ENCODE measurements at places on chromosomes 2 and 18.

GRCh38 chr2:171432206-171432968, 1.4 kb downstream of the METTL8 start:
- DNase-seq: no peak

DNA sequence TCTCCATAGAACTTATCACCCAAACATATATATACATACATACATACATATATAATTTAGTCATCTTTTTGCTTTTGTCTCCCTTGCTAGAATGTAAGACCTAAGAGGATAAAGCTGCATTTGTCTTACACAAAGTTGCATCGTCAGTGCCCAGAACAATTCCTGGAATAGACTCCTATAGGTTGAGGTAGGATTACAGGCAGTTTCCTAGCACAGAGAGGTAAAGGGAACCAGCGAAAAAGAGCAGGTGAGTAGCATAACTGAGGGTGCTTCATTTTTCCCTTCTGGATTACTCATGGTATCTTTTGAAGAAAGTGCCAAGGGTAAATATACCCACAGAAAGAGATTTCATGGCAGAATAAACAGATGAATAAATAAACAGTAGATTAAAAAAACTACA, 68.1 kb upstream of the AMMECR1L start:
- DNase-seq: no peak

DNA sequence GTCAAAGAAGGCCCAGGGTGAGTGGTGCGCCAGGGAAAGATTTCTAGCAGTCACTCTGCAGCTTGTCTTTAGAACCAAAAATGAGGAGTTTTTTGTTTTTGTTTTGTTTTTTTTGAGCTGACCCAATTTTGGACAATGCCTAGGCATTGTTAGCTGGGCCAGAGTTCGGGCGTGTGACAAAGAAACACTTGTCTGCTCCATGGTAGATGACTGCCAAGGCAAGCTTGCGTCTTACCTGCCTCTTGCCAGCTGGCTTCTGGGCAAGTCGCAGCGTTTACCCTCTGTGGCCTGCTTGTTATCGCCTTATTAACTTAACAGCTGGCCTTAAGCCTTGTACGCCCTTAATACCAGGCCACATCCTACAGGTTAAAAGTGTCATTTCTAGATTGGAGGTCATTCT, 114.3 kb downstream of the GALNT1 start:
- DNase-seq: no peak

DNA sequence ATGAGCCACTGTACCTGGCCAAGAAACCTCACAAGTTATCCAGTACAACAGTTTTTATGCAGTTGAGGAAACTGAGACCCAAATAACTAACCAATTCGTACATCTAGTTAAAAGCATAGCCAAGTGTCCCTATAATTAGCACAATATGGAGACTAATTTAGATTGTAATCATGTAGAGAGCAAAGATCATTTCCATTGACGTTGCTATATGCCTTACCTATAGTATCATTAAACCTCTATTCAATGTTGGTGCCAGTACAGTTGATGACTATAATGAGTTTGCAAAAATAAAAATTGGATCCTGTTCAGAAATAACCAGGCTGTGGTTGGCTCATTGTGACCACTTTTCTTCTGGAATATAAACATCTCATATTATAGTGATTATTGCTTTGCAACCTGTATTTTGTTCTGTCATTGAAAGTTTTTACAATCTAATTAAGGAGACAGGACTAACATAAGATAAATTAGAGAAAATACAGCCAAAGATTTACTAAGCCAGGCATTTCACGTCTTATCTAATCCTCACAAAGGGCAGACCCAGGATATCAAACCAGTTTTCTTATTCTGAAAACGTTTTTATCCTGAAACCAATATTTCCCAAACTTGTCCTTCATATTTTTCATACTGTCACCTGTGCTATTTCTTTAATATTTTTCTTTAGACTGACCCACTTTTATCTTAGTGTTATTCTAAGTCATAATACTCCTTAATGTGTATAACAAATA, 130.0 kb upstream of the STON1 start:
- DNase-seq: no peak

DNA sequence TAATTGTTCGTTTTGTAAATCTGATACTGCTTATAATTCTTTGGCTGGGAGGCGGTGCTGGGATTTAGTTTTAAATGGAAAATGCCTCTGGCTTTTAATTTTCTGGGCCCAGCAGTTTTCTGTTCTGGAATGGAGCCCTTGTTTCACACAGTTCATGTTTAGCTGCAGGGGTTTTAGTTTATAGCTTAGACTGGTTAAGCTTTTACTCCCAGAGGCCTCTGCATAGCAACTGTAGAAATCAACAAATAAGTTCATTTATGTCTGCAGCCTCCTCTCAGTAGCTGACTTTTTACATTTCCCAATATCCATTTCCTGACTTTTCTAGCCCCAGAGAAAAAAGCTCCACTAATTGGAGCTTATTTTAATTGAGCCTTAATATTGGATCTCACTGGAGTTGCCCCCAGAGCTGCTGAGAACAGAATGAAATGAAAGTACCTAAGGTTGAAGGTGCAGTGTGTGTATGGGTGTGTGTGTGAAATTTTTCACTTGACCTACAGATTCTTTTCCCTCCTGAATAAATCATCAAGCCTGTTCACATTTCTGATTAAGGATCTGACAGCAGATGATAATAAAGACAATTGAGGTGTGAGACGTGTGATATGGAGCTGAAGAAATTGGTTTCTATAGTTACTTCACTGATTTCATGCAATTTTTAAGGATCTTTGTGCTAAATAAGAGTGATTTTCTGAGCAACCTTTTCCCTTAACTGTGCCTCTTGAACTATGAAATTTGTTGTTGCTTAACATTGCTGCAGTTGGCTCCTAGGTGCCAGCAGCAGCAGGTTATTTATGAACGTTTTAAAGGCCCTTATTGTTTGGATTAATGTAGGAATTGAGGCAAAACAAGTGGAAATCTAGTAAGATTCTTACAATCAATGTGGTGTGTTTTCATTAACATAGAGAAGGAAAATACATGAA, 109.6 kb downstream of the TAF4B start:
- peak; percentile 48 for DNase-seq

DNA sequence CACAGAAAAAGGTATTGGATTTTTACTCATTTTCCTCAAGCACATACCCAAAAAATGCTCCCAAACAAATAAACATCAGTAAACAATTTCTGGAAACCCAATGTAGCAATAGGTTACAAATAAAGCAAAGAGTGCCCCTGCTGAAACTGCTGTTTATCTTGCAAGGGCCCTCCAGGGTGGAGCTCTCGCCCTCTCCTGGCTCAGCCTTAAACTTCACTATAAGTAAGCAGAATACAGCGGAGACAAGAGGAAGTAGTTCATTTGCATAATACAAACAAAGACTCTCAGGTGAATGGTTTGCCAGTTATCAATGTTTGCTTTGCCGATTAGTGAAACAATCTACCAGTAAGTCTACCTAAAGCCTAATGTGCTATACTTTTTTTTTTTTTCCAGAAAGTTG, 437.6 kb downstream of the DLGAP1 start:
- no peak for DNase-seq

GRCh38 chr2:42874949-42875801, 82.8 kb upstream of the HAAO start:
- peak; percentile 68 for DNase-seq

GRCh38 chr2:65320042-65320725, 92.6 kb downstream of the ACTR2 start:
- DNase-seq: no peak

DNA sequence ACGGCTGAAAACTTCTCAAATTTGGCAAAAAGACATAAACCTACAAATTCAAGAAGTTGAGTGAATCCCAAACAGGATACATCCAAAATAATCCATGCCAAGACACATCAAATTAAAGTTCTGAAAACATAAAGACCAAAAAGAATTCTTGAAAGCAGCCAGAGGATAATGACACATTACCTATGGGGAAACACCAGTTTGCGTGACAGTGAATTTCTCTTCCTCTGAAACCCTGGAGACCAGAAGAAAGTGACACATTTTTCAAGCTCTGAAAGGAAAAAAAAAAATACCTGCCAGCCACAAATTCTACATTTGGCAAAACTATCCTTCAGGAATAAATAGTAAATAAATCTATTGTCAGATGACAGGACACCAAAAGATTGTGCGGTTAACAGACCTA, 86.0 kb upstream of the AFF3 start:
- no peak for DNase-seq

GRCh38 chr18:57519668-57520424, 66.7 kb downstream of the FECH start:
- no peak for DNase-seq

DNA sequence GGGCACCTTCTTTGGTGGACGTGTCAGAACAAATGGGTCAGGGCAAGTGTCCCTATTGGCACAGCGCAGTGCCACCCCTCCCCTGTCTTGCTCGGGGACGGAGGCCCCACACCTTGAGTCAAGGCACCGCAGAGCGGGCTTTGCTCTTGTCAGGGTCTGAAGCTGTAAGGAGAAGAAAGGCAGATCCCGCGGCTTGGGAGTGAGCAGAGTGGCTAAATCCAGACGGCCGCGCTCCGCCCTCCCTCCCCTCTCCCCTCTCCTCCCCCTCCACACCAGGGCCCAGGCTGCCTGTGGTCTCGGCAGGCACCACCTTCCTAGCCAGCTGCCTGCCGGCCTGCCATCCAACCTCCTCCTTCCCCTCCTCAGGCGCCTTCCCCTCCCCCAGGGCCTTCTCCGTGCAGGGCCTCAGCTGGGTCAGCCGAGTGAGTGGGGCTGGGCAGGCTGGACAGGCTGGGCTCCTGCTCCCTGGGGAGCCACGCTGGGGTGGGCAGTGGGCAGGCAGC, 25.8 kb downstream of the SPEG start:
- peak; percentile 77 for DNase-seq

DNA sequence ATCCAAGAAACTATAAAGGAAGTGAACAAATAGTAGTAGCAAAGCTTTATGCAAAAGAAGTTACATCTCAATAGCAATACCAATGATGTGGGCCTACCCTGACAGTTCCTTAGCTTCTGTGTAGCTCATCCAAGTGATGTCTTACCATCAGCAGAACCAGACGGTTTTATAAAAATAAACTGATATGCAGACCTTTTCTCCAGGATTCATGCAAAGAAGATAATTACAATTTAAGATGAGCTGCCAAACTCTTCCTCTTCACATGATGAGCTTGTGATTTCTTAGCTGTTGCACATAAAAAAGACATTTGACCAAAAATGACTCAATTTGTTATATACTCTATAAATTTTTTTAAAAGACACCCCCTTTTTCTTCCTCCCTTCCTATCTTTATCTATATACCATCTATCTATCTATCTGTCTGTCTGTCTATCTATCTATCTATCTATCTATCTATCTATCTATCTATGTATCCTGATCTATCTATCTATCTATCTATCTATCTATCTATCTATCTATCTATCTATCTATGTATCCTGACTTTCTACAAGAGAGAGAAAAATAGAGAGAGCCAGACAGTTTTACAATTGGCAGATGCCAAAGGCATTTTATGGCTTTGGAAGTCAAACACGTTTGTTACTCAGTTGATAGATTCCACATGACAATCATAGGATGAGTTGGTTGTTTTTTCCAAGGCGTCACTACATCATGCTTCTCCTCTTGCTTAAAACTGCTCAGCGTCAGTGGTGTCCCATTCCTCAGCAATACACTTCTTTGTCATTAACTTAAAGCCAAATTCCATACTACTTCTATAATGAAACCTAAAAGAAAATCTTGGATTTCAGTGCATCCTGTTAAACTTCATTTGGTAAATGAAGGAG, 65.9 kb upstream of the ACTR3 start:
- no peak for DNase-seq

DNA sequence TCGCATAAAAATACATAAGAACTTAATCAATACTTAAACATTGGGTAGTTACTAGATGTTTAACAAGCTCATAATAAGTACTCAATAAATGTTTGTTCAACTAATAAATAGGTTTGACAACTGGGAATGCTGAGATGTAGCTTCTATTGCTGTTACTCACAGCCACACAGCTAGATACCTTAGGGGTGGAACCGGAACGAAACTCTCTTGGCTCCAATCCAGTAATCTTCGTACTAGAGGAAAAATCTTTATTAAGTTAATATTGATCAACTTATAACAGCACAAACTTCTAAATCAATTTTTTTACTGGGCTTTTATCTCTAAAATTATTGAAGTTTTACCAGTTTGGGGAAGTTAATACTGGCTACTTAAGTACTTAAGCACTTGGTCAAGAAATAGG, 247.8 kb downstream of the PAX3 start:
- no peak for DNase-seq

- no peak for DNase-seq
Observed at GRCh38 chr2:6960659-6961058, 43.4 kb downstream of the RNF144A start.

Data from right forelimb (tissue), 1 donor.